ENCODE measurements at places on chromosomes 16 and 17.

- peak; percentile 80 for DNase-seq
Observed at GRCh38 chr16:569445-570254, at the start of gene PIGQ. PIGQ (plus strand) TSS chr16:569968; CDS start chr16:574075, 4,107 bp downstream.

GRCh38 chr17:35046740-35047283 lies 16.7 kb downstream of the RFFL start:
- peak; percentile 12 for DNase-seq

GRCh38 chr17:77382356-77382911 lies 241.7 kb downstream of the SEC14L1 start:
- DNase-seq: no peak

DNA sequence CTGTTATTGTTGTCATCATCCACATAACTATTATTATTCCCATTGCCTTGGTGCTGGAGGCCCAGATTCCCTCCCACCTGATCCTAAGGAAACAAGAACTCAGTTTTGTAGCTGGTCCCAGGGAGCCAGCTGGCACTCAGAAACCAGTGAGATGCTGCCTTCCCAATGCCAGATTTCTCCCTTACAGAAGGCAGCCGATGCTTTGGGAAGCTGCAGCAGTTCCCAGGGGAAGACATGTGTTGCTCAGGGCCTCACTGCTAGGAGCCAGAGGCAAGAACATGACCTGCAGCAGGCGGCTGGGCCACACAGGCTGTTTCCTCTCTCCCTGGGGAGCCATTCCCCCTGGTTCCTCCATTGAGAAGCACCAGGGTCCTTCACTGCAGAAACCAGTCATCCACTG lies 59.9 kb upstream of the GRIN2A start:
- DNase-seq: no peak

- peak; percentile 88 for DNase-seq
Observed at GRCh38 chr17:68981288-68981687, 26.1 kb upstream of the ABCA8 start.

- DNase-seq: no peak
Observed at GRCh38 chr17:33492731-33493265, 199.7 kb upstream of the ASIC2 start.

- no peak for DNase-seq
Observed at GRCh38 chr17:76447931-76448652, 4.9 kb downstream of the UBE2O start.

GRCh38 chr16:51072591-51072990 lies 78.5 kb downstream of the SALL1 start:
- DNase-seq: no peak

DNA sequence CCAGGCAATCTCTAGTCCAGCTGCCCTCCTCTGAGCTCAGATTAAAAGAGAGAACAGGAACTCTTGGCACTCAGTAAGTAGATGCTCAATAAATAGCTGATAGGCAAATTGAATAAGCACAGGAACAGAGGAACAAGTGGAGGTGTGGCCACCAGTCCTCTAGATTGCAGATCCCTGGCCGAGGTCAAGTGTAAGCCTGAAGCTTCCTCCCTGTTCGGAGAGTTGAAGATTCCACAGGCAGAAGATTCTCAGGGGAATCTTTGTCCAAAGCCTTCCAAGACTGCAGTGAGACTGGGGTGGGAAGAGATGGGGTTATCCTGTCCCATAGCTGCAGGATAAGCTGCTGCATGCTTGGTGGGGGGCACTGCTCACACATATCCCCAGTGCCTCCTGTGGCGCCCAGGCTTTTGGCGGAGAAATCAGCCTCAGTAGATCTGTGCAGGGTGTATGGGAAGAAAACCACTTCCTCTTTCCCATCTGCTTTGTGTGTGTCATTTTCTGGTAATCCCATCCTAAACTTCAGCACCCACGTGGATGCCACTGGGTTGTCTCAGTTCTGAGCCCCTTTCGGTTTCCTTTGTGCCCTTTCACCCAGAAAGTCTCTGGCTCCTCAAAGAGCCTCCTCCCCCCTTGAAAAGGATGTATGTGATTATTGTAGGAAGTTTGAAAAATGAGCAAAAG lies 12.1 kb downstream of the CD300A start:
- peak; percentile 87 for DNase-seq

DNA sequence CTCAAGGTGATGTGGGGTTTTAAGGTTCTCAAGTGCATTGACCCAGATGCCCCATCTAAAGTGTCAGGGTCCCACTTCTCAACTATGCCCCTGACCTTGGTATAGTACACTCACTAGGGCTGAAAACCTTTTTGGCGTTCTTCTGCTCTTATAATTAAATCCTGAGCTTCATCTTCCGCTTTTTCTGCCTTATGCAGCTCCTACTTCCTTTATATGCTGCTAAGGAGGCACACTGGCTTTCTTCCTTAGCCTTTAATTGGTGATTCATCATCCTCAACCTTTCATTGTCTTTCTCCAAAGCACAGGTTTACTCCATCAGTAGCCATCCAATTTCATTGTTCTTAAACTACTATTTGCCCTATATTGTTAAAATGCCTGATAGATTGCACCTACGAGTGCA lies 5.3 kb upstream of the NF1 start:
- no peak for DNase-seq

- no peak for DNase-seq
Observed at GRCh38 chr17:73249700-73250099, 12.0 kb downstream of the CPSF4L start.

GRCh38 chr17:7552621-7553051 lies 3.8 kb downstream of the TNFSF12 start:
- DNase-seq: peak; percentile 19

- DNase-seq: no peak
Observed at GRCh38 chr17:67290244-67290643, 45.2 kb upstream of the HELZ start.

- DNase-seq: peak; percentile 35
Observed at GRCh38 chr16:23950291-23950894, 114.6 kb downstream of the PRKCB start.

- no peak for DNase-seq
Observed at GRCh38 chr16:81617021-81617346, 162.1 kb upstream of the PLCG2 start.

- no peak for DNase-seq
Observed at GRCh38 chr17:80106751-80107150, 5.4 kb downstream of the GAA start.

GRCh38 chr16:28090646-28091377 lies 27.3 kb upstream of the GSG1L start:
- DNase-seq: no peak

DNA sequence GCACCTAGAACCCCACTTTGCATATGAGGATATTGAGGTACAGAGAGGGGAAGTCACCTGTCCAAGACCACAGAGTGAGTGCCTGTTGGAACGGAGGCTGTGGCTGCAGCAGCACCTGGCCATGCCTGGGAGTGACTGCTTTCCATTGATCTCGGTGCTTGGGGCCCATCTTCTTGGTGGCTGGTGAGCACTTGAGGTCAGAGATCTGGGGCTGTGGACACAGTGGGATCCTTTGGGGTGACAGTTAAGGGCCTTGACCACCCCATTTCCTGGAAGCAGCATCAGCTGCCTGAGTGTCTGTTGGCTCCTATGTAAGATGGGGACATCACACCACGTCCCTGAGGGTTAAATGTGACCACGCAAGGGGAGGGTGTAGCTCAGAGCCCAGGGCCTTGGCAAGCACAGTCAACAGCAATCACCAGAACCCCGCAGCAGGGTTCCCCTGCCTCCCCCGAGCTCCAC lies 111.7 kb downstream of the IRF8 start:
- DNase-seq: no peak

DNA sequence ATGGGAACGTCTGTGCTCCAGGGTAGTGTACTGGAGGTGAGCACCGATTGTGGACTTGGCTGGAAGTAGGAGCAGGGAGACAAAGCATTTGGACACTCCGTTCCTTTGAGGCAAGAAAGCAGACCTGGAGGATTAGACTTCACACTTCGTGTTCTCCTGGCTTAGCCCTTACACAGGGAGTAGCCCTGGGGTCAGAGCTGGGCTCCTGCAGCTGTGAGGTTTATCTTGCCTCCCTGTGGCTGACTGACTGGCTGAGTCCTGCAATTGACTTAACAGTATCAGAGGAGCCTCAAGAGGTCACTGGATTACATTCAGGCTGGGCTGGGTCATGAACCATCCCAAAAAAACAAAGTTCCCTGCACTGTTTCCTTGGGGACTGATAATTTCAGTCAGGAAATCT lies 37.1 kb downstream of the MPRIP start:
- no peak for DNase-seq

- DNase-seq: no peak
Observed at GRCh38 chr16:23500212-23500861, 10.0 kb downstream of the GGA2 start.

- DNase-seq: no peak
Observed at GRCh38 chr17:66025551-66025950, 166.4 kb downstream of the CEP112 start.
